ENCODE measurements at places on chromosomes 6 and 20.

DNA sequence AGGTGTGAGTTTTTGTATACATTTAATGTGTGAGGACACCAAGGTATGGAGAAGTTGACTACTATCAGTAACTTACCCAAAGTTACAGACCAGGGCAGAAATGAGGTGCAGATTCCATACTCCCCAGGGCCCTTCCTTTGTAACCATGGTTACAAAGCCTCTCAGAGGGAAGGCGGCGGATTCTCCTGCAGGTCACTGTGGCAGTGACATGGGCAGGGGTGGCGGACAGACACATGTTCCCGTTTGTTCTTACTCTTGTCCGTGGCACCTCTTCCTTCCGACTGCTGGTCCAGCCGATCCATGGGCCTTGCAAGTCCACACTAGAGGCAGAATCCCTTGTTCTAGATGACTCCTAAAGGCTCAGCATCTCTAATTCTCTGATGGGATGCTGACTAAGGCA, 43.0 kb downstream of the PDYN start:
- no peak for DNase-seq

- no peak for DNase-seq
Observed at GRCh38 chr6:51349857-51350256, 531.2 kb downstream of the TFAP2B start.

- DNase-seq: no peak
Observed at GRCh38 chr20:63891061-63892002, 3.6 kb upstream of the DNAJC5 start.

DNA sequence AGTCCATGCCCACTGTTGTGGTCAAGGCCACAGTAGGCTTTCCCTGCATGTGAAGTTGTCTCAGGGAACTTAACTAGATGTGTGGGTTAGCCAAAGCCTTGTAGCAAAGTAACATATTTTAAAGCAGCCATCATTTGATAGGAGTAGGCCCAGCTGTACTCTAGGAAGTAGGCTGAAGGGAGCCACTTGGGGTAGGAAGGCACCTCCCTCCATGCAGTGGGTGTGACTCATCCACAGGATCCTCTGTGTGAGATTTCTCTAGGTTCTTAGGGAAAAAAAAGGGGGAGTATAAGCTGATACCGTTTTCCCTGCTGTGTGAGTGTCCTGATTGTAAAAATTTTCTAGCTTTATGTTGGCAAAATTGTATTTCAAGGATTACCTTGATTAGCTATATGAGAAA, 44.7 kb downstream of the VAPB start:
- DNase-seq: no peak

- no peak for DNase-seq
Observed at GRCh38 chr6:135021310-135022049, 33.1 kb downstream of the HBS1L start.

DNA sequence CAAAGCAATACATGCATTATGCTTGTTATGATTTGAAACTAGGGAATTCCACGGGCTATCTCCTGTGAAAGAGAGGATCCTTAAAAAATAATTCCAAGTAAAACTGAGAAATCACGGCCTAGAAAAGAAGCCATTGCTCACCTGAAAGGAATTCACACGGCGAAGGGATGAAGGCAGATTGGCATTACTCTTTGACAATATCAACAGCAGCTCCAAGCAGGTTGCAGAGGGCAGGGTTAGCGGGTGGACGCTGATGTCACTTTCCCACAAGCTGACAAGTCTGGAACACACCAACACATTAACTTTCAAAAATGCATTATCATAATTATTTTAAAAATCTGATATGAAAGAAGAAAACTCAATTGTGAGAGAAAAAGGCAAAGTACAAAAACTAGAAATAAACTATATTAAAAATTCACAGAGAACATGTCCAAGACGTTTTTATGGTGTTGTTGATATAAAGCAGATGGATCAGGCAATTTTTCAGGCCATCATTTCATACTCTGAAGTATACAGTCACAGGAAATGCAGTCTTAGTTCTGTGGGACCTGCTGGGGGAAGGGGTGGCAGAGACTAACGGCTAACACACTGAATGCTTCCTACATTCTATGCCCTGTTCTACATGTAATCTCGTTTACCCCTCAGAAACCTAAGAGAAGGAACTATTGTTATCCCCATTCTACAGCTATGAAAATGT, 108.3 kb downstream of the UBE3D start:
- DNase-seq: no peak

DNA sequence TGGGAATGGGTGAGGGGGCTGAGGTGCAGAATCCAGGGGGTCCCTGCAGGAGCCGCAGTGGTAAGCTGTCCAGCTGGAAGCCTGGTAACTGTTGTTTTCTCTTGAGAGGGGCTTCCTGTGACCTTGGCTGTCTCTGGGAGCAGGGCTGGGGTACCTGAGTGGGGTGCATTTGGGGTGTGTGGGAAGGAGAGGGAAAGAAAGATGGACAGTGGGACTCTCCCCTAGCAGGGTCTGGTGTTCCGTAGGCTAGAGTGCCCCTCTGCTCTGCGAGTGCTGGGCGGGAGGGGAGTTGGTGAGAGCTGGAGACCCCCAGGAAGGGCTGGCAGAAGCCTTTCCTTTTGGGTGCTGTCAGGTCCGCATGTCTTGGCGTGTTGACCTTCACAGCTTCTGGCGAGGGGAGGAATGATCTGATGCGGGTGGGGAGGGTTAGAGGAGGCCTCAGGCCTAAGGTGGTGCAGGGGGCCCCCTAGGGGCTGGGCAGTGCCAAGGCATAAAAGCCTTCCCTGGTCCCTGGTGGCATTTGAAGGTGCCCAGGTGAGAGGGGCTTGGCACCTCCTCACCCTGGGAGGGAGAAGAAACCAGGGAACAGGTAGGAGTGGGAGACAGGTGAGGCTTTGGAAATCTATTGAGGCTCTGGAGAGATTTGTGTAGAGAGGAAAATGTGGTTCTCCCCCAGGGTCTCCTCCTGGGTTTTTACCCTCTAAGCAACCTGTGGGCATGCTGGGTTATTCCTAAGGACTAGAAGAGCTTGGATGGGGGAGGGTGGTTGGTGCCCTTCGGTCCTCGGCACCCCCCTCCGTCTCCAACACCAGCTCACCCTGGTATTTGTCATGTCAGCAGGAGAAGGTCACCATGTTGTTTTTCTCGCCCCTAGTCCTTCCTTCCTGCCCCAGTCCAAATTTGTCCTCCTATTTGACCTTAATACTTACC, 3.3 kb downstream of the VEGFA start:
- no peak for DNase-seq

DNA sequence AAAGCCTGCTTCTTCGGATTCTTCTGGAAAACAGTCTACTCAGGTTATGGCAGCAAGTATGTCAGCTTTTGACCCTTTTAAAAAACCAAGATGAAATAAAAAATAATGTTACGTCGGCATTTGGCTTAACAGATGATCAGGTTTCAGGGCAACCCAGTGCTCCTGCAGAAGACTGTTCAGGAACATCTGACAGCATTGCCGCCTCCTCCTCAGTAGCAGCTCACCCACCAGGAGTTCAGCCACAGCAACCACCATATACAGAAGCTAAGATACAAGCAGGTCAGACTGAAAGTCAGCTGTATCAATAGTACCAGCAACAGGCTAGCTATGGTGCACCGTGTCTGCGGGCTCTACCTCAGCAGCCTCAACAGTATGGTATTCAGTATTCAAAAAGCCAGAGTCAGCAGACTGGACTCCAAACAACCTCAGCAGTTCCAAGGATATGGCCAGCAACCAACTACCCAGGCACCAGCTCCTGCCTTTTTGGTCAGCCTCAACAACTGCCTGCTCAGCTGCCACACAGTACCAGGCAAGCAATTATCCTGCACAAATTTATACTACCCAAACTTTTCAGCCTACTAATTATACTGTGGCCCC, 51.9 kb downstream of the BTBD9 start:
- DNase-seq: no peak

GRCh38 chr6:56172144-56172543, 75.2 kb downstream of the COL21A1 start:
- no peak for DNase-seq

DNA sequence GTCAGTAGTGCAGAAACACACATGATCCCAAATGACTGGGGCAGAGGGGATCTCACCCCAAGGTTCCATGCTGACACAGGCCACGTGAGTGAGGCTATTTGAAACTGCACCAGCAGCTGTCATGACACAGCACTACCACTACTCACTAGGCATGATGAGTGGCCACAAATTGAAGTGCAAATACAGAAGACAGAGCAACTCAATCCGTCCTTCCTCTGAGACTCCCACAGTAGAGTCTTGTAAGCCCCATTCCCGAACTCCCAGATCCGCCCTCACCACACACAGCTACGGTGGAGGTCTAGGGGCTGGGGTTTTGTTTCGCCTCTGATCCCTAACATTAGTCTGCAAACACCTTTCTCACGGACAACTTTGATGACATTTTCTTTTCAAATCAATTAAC, 113.3 kb upstream of the NUP153 start:
- DNase-seq: no peak

DNA sequence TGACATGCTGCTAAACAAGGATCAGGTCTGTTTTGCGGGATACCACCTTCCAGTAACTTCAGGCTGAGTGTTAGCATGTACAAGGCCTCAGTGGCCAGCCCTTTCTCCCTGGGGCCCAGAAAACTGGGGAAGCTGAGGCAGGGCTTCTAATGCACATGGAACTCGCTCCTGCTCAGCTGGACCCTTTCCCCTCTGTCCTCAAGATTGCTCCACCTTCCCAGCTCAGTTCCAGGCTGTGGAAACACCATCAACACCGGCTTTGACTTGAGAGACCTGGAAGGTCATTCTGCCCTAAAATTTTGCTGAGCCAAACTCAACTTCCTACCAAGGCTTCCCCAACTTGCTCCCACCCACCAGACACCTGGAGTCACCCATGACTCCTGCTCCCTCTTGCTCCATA, 4.2 kb upstream of the BLCAP start:
- no peak for DNase-seq

Measured in NCI-H1694 treated with DMSO at 0.1 percent for 48 hours (cell line).